ENCODE measurements at places on chromosomes 1 and 21. TPM values are rescaled to one million over a fixed set of nuclear protein-coding genes. Genes with fewer than 3 reads are reported as not detected.

The FCRLB gene
- 1.4 TPM for total RNA-seq

The CD53 gene
- total RNA-seq, result 17.1 TPM

The OR10J1 gene
- total RNA-seq, result not detected

The OR2M3 gene
- total RNA-seq, result 0.46 TPM

The GJA5 gene
- total RNA-seq, result 2.3 TPM

The NTRK1 gene
- total RNA-seq, result 6.2 TPM

The ADAR gene
- 108 TPM for total RNA-seq

The FCRL4 gene
- not detected for total RNA-seq

The FBLIM1 gene
- total RNA-seq, result 13.1 TPM

The CYP4Z1 gene
- 0.92 TPM for total RNA-seq

The PGLYRP4 gene
- total RNA-seq, result not detected

The IGFN1 gene
- under 0.01 TPM for total RNA-seq

The UBL4B gene
- total RNA-seq, result not detected

The SH3BP5L gene
- 25.1 TPM for total RNA-seq

The THEM5 gene
- not detected for total RNA-seq

The RBM11 gene
- 14.3 TPM for total RNA-seq

The ELAPOR1 gene
- total RNA-seq, result 13.6 TPM

The MIGA1 gene
- 31.8 TPM for total RNA-seq

The KRTAP7-1 gene
- total RNA-seq, result not detected

The TFF2 gene
- not detected for total RNA-seq

The KCNN3 gene
- 10.1 TPM for total RNA-seq

The ANKRD35 gene
- total RNA-seq, result 1.6 TPM

The HRNR gene
- not detected for total RNA-seq
